ENCODE measurements at places on chromosomes 4 and X. TPM values are rescaled to one million over a fixed set of nuclear protein-coding genes. Genes with fewer than 3 reads are reported as not detected.

Gene SYNPO2
- 122 TPM for total RNA-seq

Gene GUCY1A1
- 82.5 TPM for total RNA-seq

Gene SH2D1A
- total RNA-seq: 0.33 TPM

Gene ADAMTS3
- total RNA-seq: 2.2 TPM

Gene GABRQ
- not detected for total RNA-seq

Gene CPZ
- 1.2 TPM for total RNA-seq

Gene MAGEH1
- 21.1 TPM for total RNA-seq

Gene CITED1
- not detected for total RNA-seq

Gene MUC7
- not detected for total RNA-seq

- DNase-seq: no peak
Observed at GRCh38 chr4:70392057-70392776, 5.5 kb upstream of the OPRPN start.

DNA sequence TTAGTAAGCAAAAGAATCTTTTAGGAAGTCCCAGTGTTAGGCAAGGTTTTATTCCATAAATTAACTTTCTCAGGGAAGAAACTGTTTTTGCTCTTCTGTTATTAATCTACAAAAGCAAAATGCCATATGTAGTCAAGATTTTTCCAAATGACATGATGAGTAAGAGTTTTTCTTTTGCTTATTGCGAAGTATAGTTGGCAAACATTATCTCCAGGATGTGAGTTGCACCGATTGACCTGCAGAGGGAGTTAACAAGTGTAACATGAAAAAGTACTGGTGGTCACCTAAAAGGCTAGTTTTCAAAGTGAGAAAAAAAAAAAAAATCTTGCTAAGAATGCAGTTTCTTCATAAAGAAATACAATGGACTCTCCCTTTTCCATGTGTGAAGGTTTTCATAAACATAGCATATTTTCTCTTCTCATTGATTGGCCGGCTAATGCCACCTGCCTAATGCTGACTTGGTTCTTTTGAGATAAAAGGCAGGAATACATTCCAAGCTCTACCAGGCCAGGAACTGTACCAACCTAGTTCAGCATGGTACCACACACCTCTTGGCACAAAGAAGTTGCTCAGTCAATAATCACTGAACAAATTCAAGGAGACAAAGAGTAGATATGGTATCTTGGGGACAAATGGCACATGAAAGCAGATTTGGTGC, 100.2 kb downstream of the LNX1 start:
- DNase-seq: peak; percentile 56

DNA sequence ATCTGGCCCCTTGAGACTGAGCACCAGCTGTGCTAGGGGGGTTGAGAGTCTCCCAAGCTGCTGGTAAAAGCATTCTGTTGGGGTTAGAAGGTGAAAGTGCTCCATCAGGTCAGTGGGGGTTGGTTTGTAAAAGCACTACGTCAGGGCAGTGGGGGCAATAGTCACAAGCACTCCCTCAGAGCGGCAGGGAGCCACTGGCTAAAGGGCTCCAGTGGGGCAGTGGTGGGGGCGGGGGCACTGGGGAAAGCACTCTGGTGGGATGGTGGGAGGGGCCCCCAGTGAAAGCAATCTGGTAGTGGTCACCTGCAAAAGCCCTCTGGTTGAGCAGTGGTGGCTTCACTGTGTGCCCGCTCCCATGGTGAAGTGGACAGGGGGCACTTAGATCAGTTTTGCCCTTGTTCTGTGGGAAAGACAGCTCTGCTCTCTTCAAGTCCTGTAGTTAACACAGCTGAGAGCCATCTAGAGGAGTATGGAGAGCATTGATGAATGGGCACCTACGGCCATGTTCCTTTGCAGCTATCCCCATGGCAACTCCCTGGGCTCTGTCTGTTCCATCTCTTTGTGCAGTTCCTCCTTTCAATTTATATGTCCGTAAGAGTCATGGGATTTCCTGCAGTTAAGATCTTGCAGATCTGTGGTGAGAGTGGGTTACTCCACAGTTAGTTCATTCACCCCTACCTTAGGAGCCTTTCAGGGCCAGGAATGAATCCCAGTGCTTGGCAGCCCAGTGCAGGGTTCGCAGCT, 106.4 kb downstream of the SH3BGRL start:
- DNase-seq: no peak

DNA sequence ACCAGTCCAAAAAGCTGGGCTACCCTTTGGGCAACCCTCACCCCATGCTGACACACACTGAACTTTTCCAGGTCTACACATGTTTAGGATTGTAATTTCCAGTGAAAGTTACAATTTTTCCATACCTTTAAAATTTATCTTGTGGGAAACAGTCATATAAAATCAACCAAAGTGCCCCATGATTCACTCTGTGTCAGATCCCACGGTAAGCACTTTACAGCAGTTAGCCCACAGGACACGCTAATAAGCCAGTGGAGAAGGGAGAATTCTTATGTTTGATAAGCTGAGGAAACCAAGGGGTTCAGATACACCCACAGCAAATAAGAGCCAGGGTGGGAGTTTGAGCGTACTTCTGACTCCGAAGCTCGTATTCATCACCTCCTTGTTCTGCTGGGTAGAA, 72.4 kb upstream of the TBL1X start:
- no peak for DNase-seq

DNA sequence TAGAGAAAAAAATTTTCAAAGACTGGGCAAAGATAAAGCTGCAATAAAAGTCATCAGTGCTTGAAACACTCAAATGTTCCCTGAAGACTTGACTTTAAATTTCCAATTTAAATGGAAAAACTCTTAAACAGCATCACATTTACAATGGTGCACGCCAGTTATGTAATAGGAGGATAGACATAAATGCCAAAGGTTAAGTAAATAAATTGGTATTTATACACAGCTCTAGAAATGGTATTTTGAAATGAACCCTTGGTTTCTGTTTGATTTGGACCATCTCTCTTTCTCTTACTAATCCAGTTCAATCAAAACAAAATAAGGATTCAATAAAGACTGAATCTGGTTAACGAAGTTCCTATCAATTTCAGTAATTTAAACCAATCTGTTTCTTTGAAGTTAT, 272.6 kb downstream of the GPM6A start:
- no peak for DNase-seq

- no peak for DNase-seq
Observed at GRCh38 chr4:177323416-177323815, 13.7 kb downstream of the NEIL3 start.

DNA sequence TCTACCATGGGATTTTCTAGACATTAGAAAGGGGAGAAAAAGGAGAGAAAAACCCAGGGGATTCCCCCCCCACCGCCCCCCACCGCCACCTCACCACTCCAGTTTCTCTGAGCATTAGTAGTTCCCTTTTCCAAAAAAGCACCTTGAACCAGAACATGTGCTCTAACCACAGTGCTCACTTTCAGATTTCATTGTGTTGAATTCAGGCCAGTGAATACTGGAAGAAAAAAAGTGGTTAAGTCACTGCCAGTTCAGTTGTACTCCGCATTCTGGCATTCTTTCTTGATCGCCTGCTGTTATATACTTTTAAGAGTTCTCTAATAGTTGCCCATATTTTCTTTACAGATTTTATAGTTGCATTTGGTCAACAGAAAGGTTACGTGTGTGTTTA, 40.9 kb downstream of the JADE3 start:
- DNase-seq: no peak

- DNase-seq: no peak
Observed at GRCh38 chr4:76458297-76458696, 23.3 kb downstream of the SHROOM3 start.

GRCh38 chr4:137881641-137882040, 349.3 kb upstream of the PCDH18 start:
- DNase-seq: no peak

- DNase-seq: no peak
Observed at GRCh38 chr4:150906987-150907633, 108.0 kb downstream of the LRBA start.

- no peak for DNase-seq
Observed at GRCh38 chr4:74217365-74217764, 59.4 kb downstream of the MTHFD2L start.

- DNase-seq: no peak
Observed at GRCh38 chr4:118270492-118270891, 82.3 kb downstream of the PRSS12 start.

DNA sequence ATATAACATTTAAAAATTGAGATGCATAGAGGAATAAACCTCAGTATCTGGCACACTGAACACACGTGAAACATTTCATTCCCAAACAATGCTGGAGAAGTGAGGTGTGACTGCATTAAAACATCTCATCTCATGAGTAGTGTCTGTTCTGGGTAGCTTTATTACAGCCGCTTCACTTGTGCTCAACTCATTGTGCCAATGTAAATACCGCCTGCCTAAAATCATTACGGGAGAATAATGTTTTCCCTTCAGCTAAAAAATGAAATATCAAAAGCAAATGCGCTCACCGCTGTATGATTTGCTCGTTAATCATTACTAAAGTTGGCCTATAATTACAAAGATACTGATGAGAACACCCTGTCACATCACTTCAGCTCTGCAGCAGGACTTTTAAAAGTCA, 110.2 kb upstream of the PRPS2 start:
- no peak for DNase-seq

- no peak for DNase-seq
Observed at GRCh38 chr4:47526281-47526680, 41.2 kb downstream of the ATP10D start.

GRCh38 chr4:125551466-125551865, 236.7 kb downstream of the FAT4 start:
- no peak for DNase-seq

- DNase-seq: no peak
Observed at GRCh38 chr4:10438924-10439323, 18.3 kb downstream of the ZNF518B start.
